ENCODE measurements at places on chromosomes 12 and 14.

GRCh38 chr12:56079723-56080555, at the start of gene ERBB3:
ERBB3 (plus strand) TSS chr12:56080165; CDS start chr12:56080301, 136 bp downstream.
- peak; percentile 67 for DNase-seq

DNA sequence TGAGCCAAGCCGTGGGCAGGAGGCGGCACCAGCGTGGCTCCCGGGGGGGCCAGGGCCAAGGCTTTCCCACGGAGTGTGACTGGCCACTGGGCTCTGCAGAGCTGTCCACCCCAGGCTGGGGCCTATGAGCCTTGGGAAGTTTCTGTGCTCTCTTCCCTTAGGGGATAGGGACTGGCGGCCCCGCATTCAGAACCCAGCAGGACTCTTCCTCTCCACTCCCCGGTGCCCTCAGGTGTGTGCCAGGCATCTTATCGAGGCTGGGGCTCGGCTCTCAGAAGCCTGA, 17.8 kb upstream of the EIF2B2 start:
- no peak for DNase-seq

GRCh38 chr14:105200641-105201040, 19.5 kb upstream of the NUDT14 start:
- no peak for DNase-seq

GRCh38 chr14:21014761-21015190, 10.1 kb downstream of the NDRG2 start:
- peak; percentile 73 for DNase-seq

DNA sequence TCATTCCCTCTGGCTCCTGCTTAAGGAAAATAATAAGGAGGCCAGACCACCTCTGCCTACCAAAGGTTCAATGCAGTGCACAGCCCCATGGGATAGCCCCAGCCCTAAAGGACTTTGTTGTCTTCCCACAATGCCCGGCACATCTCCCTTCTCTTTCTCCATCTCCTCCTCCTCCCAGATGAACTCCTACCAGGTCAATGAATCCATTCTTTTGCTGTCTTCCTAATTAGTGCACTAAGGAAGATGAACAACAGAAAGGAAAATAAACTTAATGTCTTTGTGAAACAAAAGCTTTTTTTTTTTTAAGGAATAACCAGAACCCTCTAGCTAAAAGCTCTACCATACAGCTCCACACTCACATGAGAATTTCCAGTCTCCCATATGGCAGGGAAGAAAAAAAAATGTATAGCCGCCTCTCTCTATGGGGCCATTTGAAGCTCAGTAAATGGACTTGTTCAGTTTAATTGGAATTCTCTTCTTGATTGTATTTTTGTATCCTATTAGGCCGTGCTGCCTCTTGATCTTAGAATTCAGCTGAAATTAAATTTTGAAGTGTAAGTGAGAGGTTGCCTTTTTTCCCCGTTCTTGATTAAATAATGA, 41.8 kb upstream of the HSPB8 start:
- DNase-seq = no peak

DNA sequence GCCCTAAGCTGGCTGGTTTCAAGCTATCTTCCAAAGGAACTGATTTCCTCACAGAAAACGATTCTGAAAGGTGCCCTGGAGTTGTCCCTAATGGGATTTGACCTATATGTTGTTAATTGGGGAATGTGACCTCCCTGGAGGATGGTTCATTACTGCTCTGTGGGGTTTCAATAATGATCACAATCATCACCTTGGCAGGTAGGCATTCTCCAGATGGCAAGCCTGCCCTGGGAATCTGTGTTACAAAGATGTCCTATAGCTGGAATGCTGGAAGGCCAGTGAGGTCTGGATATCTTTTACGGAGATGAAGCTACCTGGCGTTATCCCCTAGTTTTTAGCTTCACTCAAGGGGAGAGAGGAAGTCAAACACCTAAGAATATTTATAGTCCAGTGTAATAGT, 167.6 kb downstream of the TTC8 start:
- no peak for DNase-seq

DNA sequence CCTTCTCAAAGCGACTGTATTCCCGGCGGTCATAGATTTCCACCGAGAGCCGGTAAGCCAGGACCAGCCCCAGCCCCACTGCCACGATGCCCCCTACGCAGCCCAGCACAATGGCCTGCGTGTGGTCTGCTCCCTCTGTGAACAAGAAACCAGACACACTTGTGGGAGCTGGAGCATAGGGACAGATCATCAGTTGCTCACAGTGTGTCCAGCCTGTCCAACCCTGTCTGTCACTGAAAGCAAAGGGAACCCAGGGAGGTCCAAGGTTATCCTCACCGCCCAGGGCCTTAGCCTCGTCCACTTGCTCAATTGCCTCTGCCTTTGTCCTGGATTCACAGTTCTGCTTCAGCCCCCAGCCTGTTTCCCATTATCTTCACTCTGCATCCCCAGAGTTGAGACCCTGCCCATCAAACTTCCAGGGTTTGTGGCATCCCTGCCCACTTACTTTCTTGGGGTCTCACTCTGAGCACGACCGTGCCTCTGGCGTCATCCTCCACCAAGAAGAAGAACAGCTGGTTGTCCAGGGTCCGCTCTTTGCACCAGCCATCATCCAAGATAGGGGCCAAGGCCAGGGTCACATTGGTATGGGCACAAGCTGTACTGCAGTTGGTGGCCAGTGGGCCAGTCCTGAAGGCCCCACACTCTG, 11.3 kb upstream of the CSAD start:
- no peak for DNase-seq

DNA sequence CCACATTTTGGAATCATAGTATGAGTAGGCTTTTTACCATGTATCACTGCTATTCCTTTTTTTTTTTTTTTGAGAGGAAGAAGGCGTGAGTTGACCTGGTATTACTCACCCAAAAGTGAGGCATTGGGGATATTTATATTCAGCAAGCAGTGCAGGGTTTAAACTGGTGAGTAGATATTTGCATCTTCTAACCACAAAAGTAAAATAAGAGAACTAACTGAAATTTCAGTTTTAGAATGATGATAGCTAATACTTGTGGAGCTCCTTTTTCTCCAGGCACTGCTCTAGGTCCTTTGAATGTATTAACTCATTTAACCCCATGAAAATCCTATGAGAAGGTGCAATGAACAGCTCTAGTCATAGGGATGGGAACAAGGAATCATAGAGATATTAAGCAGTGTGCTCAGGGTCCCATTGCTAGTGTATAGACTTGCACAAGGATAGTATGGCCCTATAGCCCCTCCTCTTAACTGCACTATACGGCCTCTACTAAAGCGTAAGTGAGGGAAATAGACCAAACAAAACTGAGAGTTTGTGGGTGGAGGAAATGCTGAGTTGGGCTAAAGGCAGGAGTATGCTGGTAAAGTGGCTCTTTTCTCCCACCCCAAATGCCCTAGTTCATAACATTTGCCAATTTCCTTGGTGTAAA, 104.3 kb upstream of the MAX start:
- DNase-seq = peak; percentile 27

GRCh38 chr12:69657376-69658137, 41.5 kb downstream of the BEST3 start:
- DNase-seq = no peak

DNA sequence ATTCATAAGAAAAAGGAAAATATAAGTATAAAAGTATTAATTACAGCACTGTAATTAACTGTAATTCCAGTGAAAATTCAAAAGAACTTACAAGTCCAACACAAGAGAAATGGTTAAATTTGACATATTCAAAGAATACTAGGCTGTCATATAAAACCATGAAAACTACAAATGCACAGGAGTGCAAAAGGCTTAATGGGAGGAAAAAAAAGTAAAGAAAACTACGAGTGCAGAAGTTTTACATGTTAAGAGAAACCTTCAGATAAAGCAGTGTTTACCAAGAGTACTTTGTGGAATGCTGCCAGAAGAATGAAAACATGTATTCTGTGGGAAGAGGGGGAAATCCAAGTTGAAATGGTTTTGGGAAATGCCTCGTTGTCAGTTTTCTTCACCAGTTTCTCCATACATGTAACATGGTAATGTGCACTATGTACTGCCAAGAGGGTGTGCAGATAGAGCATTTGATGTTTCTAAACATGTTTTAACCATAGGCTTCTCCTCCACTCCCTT, 9.1 kb downstream of the HEATR5A start:
- DNase-seq = no peak

DNA sequence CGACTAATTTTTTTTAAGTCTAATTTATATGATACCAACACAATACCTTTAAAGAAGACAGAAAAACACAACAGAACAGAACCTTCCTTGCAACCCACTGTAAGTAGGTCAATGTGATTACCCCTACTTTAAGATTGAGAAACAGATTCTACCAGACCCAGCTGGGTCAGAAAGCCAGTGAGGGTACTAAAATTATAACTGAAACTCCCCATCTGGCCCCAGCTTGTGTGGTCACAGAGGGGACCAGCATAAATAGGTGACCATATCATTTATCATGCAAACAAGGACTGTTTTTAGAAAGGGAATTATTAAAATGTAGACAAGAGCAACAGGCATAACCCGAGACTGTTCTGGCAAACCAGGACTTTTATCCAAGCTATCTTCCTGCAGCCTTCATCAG, 30.1 kb upstream of the FRMD6 start:
- no peak for DNase-seq

DNA sequence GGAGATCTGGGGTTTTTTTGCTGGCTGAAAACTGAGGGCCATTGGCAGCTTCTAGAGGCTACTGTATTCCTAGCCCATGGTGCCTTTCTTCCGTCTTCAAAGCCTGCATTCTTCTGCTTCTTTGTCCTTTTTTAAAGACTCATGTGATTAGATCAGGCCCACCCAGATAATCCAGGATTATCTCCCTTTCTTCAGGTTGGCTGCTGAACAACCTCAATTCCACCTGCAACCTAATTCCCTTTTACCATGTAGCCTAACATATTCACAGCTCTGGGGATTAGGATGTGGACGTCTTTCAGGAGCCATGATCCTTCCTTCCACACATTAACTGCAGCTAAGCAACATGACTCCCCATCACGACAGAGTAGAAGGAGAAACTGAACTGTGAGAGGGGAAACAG, 985.5 kb downstream of the DIO2 start:
- DNase-seq = no peak

GRCh38 chr14:75456997-75457335, 29.1 kb downstream of the JDP2 start:
- no peak for DNase-seq

DNA sequence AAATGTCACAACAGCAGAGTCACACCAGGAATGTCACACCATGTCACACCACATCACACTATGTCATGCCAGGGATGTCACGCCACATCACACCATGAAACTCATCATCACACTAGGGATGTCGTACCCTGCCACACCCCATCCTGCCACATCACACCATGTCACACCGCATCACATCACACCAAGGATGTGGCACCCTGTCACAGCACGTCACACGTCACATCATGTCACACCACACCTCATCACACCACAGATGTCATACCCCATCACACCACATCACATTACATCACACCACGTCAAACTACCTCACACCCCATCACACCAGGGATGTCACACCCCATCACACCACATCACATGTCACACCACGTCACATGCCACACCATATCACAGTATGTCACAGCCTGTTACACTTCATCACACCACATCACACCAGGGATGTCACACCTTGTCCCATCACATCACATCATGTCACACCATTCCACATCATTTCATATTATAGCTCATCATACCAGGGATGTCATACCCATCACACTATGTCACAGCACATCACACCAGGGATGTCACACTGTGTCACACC, 90.9 kb downstream of the TMEM121 start:
- no peak for DNase-seq

DNA sequence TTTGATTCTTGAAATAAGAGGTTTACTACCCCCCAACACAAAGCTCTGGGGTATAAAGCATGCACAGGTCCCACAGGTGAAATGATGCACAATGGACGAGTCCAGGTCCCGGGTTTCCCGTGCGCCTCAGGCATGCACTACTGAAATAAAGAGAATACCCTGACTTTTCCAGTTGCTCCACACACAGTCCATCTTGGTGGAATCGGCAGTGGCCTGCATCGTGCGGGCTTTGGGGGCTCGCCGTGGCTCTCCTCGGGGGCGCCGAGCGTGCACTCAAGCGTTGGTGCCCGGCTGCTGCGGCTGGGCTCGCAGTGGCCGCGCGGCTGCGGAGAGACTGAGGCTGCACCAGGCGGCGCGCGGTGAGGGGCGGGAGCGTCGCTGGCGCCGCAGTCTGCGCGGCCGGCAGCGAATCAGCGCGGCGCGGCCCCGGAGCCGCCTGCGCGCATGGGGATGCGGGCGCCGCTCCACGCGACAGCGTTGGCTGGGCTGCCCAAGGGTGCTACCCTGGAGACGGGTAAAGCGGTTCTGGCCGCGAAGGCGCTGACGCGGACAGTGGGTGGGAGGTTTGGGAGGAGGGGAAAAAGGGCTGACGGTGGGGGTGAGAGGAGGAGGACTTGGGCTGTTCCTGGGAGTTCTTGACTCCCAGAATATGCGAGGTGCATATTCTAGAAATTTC, 53.8 kb upstream of the CCDC175 start:
- DNase-seq = no peak

GRCh38 chr12:90473831-90474230, 481.1 kb downstream of the CCER1 start:
- no peak for DNase-seq

- no peak for DNase-seq
Measured at GRCh38 chr12:28537474-28537873, 347.2 kb downstream of the CCDC91 start.

GRCh38 chr14:96077983-96078624, 38.9 kb downstream of the C14orf132 start:
- no peak for DNase-seq

- no peak for DNase-seq
Measured at GRCh38 chr12:67112586-67112985, 156.6 kb upstream of the CAND1 start.

GRCh38 chr12:96548384-96548783, 59.0 kb downstream of the CFAP54 start:
- DNase-seq = no peak

DNA sequence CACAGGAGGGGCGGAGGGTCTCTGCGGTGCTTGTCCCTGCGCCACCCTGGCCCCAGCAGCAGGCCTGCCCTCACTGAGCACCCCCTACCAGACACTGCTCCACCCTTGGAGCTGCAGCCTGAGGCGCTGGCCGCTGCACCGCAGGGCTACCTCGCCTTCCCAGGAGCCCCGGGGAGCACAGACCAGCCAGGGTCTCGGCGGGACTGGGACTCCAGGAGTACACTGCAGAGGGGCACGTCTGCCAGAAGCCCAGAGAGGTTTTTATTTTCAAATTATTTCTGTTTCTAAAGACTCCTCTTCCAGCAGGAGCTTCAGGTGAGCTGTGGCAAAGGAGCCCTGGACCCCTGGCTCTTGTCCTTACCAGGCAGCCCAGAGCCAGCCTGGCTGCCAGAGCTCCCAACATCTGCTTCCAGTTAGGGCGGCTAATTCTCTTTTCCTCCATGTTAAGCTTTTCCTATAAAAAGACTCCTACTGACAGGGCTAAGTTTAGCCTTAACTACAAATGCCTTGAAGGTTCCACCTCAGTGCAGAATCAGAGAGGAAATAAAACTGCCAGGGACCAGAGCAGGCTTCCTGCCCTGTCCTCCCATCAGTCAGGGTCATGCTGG, 26.4 kb downstream of the DEGS2 start:
- no peak for DNase-seq

DNA sequence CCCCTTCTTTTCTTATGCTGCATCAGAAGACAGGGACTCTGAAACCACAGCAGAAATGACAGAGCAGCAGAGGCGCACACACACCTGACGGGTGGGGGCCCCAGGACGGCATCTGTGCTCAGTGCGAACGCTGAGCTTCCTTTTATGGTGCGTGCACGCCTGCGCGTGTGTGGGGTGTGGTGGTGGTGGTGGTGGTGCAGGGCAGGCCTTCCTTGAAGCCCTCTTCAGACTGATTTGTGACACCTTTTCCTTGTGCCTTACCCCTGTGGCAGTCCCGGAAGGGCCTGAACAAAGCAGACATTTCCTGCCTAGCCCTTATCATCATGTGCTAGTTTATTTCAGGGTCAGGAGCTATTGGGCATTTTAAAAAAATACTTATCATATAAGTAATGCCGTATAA, 75.7 kb downstream of the TSPAN9 start:
- DNase-seq = peak; percentile 10

Measured in stimulated activated CD4-positive, alpha-beta T cell treated with anti-CD3 and anti-CD28 coated beads, Interleukin-1b, Interleukin-23, amount 100 ng/mL, for 48 hours (primary cell).